ENCODE measurements at places on chromosomes 16 and 17.
A peak's percentile ranks its signal among the peaks of the same experiment; 100 is the strongest.

DNA sequence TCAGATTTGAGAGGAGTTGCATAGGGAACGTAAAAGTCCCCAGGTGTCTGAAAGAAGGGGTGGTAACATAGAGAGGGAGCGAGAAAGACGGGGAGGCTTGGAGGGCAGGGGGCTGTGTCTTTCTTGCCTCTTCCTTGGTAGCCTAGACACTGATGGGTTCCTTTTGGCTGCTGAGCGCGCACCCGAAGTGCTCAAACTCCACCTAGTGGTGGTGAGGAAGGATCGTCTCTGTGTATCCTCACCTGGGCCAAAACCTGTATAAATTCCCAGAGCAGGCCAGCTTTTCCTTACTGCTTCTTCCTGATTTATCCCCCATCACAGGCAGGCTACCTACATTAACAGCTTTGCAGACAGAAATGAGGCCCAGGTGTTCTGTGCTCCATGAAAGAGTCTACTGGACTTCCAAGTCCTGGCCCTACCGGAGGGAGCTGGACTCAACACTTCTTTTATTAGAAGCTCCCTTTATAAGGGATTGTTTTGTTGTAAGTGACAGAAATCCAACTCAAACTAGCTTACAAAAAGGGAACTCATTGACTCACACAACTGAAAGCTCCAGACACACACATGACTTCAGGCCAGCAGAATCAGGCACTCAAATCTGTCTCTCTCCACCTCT is 5.5 kb upstream of the SLC25A35 start:
- DNase-seq = peak; percentile 75

GRCh38 chr17:76036497-76037261 is 9.6 kb upstream of the EVPL start:
- DNase-seq = no peak

GRCh38 chr17:2392252-2393173 is 8.3 kb downstream of the MNT start:
- DNase-seq = peak; percentile 97

- DNase-seq = no peak
These were observed 114.5 kb upstream of the GSE1 start for GRCh38 chr16:85498607-85499006.

GRCh38 chr17:81339534-81340296 is 44.6 kb upstream of the SLC38A10 start:
- DNase-seq = no peak

GRCh38 chr17:75783069-75783783 is 1.4 kb upstream of the UNK start:
- DNase-seq = peak; percentile 71

- no peak for DNase-seq
These were observed 1468.6 kb downstream of the CDH11 start for GRCh38 chr16:63653044-63653839.

- no peak for DNase-seq
These were observed 56.3 kb downstream of the LMF1 start for GRCh38 chr16:914440-914839.

- DNase-seq = no peak
These were observed 62.3 kb downstream of the ZDHHC7 start for GRCh38 chr16:84948851-84949610.

DNA sequence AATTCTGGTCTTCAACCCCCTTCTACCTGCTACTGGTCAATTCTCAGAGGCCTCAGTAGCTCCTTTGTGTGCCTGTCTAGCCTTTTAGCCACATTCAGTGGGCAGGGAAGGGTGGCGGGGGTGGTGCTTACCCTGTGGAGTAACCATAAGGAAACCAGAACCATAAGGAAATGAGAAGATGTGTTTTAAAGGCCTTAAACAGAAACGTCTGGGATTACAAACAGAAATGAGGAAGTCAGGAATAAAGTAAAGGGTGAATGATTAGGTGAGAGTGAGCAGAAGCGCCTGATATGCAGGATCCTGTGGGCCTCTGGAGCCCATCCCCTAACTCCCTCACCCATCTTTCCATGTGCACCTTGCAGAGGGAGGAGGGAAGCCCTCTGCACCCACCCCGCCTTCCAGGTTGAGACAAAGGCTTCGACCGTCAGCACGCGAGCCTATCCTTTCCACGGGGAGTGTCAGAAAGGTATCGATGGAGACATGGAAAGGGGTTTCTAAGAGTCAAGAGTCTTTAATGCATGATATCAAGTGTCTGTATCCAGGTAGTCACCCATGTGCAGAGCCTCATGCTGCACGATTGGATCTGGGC is 20.4 kb downstream of the KIAA0513 start:
- DNase-seq = no peak

- no peak for DNase-seq
These were observed 2.1 kb downstream of the ZNF747 start for GRCh38 chr16:30532285-30533145.

DNA sequence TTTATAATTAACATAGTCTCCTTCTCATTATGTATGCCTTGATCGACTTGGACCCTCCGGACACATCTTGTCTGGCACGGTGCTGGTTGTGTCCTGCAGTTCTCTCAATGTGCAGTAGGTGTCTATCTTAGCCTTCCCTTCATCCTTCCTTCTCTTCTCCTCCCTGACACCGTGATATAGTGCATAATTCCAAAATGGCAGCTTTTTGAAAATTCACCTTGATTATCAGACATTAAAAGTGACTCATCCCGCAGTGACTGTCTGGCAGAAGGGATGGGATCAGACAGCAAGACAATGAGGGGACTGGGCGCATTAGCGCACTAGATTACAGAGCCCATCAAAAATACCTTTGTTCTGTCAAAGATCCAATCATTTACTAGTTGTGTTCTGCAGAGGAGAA is 70.0 kb upstream of the PMFBP1 start:
- no peak for DNase-seq

- no peak for DNase-seq
These were observed 184.8 kb downstream of the C16orf78 start for GRCh38 chr16:49558451-49558850.

DNA sequence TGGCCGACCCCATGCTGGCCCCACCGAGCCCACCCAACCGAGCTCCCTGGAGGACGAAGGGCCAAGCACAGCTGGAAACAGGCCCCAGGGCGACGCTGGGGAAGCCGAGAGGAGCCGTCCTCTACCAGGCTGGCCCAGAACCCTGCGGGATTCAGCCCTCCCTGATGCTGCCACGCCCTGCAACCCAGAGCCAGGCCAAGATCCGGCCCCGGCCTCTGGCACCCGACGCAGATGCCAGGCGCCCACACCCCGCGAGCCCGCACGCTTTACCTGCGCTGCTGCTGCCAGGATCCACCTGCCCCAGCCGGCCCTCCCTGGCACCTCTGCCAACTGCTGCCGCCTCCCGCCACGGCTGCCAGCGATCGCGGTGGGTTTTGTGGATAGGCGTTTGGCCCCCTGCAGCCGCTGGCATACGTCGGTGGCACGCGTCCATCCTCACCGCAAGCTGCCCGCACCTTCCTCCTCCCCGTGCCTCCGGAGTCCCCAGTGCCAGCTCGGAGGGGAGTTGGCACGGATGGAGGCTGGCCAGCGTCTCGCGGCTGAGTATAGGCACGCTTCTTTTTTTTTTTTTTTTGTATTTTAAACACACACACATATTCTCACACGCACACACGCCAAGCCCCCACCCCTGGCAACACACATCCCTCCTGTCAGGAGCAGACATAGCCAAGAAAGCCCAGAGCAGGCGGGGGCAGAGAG is 41.3 kb upstream of the ACSF3 start:
- no peak for DNase-seq

DNA sequence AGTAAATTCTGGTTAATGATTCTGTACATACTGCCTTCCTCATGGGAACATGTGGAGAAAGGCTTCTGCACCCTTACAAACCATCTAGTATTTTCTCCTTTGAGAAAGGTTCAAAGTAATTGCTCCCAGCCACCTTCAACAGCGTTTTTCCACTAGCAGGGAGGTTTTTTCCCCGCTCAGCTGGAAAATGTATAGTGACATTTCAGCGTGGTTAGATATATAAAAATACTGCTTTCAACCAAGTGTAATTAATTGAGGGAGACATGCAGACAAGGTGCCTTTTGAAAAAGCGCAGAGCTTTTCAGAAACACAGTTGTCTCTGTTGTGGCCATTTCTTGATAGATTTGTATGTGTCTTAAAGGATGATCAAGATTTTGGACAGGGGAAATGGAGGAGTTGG is 5.1 kb downstream of the BMERB1 start:
- DNase-seq = no peak

DNA sequence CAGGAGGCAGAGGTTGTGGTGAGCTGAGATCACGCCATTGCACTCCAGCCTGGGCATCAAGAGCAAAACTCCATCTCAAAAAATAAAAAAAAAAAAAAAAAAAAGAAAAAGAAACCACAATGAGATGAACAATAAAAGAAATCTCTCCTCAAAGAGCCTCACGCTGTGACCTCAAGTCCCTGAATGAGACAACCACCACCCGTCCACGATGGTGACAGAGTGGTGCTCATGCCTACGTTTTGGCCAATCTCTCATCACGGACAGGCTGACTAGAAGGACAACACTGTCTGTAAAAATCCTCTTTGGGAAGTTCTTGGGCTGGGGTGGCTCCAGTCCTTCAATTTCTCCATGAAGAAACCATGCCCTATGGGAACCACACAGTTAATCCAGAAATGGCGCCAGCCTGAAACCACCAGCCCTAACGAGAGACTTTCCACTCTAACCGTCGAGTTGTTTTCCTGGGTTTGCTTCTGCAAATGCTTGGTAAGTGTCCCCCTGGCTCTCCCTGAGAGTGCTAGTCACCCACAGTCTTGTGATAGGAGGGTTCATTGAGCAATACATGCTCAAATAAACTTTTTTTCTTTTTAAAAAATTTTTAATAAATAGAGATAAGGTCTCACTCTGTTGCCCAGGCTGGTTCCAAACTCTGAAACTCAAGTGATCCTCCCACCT is 15.0 kb upstream of the PRSS27 start:
- DNase-seq = no peak

GRCh38 chr16:51816929-51817328 is 665.9 kb upstream of the SALL1 start:
- no peak for DNase-seq

- no peak for DNase-seq
These were observed 45.2 kb downstream of the AXIN2 start for GRCh38 chr17:65515959-65516948.

DNA sequence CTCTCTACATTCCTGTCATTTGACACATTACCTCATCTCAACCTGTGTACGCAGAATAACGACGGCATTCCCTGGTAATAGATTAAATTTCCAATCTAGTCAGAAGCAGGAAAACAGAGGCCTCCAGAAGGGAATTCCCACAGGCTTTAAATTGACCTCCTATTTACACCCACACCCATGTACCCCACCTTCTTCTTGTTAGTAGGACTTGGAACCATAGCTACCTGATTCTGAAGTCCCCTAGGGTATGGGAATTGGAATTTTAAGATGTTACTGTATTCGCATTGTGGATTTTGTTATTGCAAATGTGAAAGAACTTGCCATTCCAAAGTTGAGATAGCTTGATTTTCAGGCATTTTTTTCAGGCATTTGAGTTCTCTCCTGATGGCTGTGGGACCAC is 377.5 kb upstream of the DYNLRB2 start:
- no peak for DNase-seq

- no peak for DNase-seq
These were observed 603.8 kb downstream of the CDH8 start for GRCh38 chr16:61432421-61432820.

GRCh38 chr16:80804056-80804525 is 307 bp downstream of the CDYL2 start:
- DNase-seq = peak; percentile 73

- DNase-seq = no peak
These were observed 20.3 kb downstream of the COX4I1 start for GRCh38 chr16:85819771-85820170.

- no peak for DNase-seq
These were observed 17.4 kb downstream of the ZNF423 start for GRCh38 chr16:49838441-49839016.

GRCh38 chr17:38701504-38702165 is 3.4 kb upstream of the MLLT6 start:
- DNase-seq = peak; percentile 80

DNA sequence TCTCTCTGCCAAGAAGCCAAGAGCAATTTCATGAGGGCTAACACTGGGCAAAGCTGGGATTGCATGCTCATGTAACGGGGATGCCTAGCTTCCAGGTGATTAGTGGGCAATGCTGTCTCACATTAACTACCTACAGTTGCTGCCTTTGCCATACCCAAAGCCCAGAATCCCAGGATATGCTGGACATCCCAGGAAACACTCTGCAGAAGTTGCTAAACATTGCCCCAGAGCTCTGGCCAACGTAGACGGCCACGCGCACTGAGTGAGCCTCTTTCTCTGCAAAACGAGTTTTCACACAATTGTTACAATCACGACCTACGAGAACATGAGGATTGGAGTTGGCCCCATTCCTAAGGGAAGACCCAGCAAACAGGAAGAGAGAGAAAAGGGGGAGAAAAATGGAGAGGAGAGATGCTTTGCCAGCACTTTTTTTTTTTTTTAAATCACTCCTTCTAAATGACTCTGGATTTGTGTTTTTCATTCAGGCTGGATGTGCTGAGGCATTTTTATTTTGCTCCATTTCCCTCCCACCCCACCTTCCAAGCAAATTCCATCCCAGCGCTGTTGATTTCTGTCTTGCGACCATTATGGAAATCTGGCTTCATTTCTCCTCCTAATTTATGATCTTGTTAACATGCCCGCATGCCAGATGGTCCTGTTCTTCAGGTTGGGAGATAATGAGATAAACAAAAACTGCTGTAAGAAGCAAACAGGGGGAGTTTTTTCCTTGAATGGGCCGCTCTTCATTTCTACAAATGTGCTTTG is 112.8 kb upstream of the DNAH9 start:
- DNase-seq = no peak

- no peak for DNase-seq
These were observed 21.1 kb upstream of the TACO1 start for GRCh38 chr17:63579633-63580032.

Data from CD4-positive, alpha-beta T cell treated with Interleukin-15 for 4 hours (primary cell).